Frontal cortex (tissue), 4 donors: ENCODE measurements at places on chromosomes 4 and X. TPM values are rescaled to one million over a fixed set of nuclear protein-coding genes. Genes with fewer than 3 reads are reported as not detected.
A peak's percentile ranks its signal among the peaks of the same experiment; 100 is the strongest.

DNA sequence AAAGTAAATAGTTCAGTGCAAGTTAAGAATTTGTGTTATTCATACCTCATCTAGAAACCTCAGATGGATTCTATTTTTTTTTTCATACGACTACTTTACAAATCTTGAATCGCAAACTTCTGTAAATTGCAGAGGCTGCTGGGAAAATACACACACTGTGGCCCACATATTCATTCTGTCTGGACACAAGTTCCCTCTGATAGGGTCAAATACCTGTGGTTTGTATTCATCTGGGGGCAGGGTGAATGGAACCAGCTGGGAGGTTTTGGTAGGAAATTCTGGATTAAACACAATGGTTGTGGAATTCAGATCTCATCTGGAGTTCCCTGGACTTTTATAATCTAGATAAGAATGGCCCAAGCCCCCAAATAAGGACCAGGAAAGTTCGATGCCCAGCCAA is 56.2 kb downstream of the SPATA18 start:
- no peak for DNase-seq

DNA sequence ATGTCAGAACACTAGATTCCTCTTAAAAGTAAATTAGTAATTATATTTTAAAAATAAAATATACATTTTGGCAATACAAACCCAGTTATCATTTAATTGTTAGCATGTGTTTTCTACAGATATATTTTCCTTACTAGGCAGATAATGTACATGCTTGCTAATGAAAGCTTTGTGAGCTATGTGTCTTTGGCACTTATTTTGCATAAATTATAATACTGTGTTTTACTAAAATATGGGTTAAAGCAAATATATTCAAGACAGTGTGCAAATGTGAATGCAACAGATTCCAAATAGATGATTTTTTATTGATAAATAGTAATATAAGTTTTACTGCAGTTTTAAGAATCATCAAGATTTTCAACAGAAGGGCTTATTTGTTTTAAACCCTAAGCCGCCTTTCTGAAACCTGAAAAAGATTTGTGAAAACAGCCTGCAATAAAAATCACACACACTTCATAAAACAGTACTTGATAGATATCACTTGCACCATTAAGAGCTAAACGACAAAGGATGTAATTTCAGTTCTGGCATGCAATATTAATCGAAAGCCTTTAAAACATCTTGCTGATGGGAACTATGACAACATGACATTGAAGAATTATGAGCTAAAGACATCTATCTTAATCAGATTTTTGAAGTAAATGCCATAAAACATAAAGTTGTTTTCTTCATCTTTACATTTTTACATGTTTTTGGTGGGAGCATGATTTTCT is 333.3 kb downstream of the DCTD start:
- DNase-seq = no peak

CT55 gene
- not detected for total RNA-seq

GRCh38 chr4:37561803-37562207 is 124.4 kb downstream of the RELL1 start:
- DNase-seq = no peak

XPNPEP2 gene
- total RNA-seq = under 0.01 TPM

AVPR2 gene
- not detected for total RNA-seq

GLUD2 gene
- 1.2 TPM for total RNA-seq

GRCh38 chr4:87498446-87498900 is 30.7 kb downstream of the SPARCL1 start:
- no peak for DNase-seq

STX18 gene
- 17.9 TPM for total RNA-seq

DNA sequence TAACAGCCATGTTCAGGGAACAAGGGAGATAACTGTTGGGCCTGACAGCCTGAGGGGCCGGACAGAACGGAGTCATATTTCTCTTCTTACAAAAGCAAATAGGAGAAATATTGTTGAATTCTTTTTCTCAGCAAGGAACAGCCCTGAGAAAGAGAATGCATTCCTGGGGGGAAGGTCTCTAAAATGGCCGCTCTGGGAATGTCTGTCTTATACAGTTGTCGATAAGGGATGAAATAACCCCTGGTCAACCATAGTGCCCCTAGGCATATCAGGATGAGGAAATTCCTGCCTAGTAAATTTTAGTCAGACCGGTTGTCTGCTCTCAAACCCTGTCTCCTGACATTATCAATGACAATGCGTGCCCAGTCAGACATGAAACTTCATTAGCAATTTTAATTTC is 1925.5 kb downstream of the PCDH7 start:
- DNase-seq = no peak

GRCh38 chrX:102976286-102976685 is 39.2 kb downstream of the RAB40AL start:
- DNase-seq = no peak

- no peak for DNase-seq
Observed at GRCh38 chr4:186669159-186669731, 54.4 kb downstream of the FAT1 start.

DCUN1D4 gene
- 124 TPM for total RNA-seq

YY2 gene
- total RNA-seq = 0.82 TPM

GRCh38 chr4:155632310-155632840 is 34.3 kb upstream of the GUCY1A1 start:
- DNase-seq = no peak

DNA sequence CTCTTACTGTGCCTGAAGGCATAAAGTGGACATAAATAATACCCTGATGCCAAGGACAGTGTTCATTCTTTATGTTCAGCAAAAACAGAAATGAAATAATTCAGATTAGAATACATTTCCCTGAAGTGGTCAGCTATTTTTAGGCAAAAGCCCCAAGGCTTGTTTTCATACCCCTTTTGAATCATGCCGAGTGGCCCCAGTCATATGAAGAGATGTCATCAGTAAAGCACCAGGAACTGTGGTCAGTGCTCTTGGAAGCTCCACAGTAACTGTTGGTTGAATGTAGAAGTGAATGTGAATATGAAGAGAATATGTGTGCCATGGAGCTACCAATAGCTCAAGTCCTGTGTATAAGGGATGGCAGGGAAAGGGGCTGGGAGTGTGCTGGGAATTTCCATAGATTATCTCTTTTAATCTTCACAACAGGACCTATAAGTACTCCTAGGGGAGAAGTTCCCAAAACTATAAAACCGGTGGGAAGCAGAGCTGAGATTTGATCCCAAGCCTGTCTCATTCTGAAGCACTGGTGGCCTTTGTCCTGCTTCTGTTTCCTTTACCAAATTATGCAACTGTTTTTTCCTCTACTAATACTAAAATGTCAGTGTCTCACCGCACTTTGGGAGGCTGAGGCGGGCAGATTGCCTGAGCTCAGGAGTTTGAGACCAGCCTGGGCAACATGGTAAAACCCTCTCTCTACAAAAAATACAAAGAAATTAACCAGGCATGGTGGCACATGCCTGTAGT is 52.6 kb downstream of the FNIP2 start:
- no peak for DNase-seq

CD38 gene
- 1.6 TPM for total RNA-seq

FOXP3 gene
- total RNA-seq = not detected

GRCh38 chrX:106928227-106928626 is 8.0 kb downstream of the CLDN2 start:
- no peak for DNase-seq

- no peak for DNase-seq
Observed at GRCh38 chr4:53465281-53465680, 87.8 kb downstream of the FIP1L1 start.

DNA sequence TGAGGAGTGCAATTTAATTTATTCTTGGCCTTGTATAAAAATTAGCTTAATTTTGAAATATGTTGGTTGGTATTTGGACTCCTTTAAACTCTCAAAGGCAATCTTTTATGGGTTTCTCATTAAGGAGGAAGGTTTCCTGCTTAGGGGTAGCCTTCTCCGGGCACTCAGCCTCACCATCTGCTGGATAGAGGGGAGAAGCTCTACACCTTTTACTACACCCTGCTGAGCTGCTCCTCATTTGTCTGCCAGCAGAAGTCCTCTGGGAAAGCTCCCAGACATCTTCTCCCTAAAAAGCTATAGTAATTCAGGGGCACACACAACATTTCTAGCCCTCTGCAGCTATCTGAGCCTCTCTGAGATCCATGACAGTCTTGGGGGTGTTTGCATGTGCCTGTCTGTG is 179.1 kb downstream of the SOWAHB start:
- DNase-seq = no peak

DNA sequence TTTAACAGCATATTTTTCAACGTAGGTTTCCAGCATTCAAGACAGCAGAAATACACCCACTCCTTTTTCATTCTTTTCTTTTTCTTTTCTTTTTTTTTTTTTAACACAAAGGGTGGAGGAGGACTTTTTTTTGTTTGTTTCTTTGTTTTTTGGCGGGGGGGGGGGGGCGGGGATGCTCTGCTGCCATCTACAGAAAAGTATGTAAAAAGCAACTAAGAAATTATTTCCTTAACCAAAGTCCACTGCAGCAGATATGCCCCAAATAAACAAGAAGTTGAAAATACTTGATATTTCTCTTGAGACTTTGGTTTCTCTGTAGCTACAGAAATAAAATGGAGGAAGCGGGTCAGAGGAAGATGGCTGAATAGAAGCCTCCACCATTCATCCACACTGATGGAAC is 63.2 kb upstream of the PBDC1 start:
- DNase-seq = no peak

ERCC6L gene
- 0.41 TPM for total RNA-seq

DNA sequence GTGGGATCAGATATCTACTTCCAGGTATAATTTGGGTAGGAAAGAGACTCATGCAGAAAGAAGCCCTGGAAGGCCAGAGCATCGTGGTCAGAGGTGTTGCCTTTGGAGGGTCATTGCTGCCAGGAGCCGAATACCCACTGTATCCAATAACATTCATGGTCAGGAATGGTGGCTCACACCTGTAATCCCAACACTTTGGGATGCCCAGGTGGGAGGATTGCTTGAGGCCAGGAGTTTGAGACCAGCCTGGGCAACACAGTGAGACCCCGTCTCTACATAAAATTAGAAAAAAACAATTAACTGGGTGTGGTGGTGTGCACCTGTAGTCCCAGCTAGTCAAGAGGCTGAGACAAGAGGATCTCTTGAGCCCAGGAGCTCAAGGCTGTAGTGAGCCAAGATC is 10.9 kb upstream of the F11 start:
- DNase-seq = no peak

DNA sequence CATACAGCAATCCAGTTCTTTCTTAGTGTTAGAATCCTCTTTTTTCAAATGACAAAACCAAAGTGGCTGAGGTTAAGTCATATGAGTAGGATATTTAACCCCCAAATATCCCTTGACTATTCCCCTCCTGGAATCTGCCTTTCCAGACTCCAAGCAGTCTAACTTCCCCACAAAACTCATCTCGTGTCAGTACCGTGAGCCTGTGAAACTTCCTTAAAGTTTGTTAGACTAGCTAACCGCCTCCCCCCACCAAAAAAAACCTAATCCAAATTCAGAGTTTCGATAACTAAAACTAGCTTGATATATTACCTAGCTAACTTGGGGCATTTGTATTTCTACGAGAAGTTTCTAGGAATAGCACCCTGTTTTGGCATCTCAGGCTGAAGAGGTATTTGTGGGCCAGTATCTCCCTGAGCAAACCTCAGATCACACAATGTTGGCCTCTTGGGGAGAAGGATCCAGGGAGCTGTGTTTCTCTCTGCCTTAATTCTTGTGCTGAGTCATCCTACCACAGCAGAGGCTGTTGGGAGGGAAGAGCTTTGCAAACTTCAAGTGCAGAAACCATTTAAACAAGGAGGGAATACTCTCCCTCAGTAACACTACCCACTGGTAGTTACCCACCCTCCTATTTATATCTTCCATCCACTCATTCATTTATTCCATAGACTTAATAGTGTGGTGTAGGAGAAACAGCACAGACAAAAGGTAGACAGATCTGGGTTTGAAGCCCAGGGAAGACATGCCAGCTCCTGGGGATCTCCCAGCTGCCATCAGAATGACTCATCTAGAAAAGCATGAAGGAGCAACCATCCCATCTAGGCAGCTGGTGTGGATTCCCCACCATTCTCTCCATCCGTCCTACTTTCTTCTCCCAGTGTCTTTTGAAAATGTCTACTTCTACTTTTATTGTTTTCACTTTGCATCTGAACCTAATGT is 39.3 kb upstream of the TXK start:
- no peak for DNase-seq

USP17L30 gene
- not detected for total RNA-seq

DNA sequence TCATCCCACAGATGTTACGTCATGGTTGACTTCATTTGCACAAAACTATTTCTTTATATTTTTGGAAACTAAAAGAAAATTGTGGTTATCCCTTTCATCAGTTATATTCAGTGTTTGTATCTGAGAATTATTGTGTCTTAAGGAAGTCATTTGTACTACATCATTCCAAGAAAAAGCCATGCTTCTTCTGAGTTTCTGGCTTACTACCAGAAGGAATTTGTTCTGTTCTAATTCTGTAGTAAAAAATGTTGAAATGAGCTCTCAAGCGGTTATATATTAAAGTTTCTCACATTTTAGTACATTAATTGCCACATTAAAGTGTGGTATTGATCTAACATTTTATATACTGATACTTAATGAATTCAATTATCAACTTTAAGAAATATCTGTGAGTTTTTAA is 1844.5 kb downstream of the PCDH7 start:
- no peak for DNase-seq

DNA sequence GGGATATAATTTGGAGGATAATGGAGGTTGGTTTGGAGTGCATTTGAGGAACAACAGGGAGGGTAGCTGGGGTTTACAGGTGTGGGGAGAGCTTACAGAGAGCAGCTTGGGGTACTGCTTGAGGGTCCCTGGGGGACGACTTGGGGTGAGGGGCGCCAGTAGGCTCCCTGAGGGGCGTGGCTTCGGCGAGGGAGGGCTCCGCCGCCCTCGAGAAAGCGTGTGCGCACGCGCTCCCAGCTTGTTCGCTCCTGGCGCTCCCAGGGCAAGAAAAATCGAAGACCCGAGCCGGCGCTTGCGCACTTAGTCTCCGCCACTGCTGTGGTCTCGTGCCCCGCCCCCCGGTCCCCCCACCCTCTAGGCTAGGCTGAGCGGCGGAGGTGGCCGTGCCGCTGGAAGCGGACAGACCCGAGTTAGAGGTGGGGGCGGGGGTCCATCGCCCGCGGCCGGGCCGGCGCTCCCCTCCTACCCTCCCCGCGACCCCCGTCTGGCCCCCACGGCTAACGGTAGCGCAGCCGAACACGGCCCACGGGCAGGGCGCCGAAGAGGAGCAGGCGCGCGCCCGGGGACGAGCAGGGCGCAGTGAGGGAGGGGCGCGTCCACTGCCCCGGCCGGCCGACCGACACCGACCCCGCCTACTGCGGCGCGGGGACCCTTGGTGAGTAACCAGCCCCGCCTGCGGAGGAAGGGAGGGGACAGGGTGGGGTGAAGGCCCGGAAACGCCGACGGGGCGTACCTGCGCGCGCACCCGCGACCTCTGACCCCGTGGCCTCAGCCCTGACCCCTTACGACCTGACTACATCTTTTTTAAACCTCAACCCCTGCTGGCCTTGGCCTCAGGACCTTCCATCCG is 5.4 kb upstream of the CCDC120 start:
- peak; percentile 37 for DNase-seq

GRCh38 chrX:49840679-49841078 is 11.6 kb downstream of the PAGE4 start:
- DNase-seq = peak; percentile 6

GRCh38 chrX:46912603-46913491 is 626 bp downstream of the JADE3 start:
- peak; percentile 40 for DNase-seq
